Thyroid gland (tissue), 4 donors: ENCODE measurements at places on chromosomes 5 and 9. TPM values are rescaled to one million over a fixed set of nuclear protein-coding genes. Genes with fewer than 3 reads are reported as not detected.
A peak's percentile ranks its signal among the peaks of the same experiment; 100 is the strongest.

GRCh38 chr9:76322810-76323209 is 71.4 kb downstream of the RFK start:
- no peaks in the 10 kb centered on the region for H3K27me3 ChIP-seq
- DNase-seq = no peak
- H3K27ac ChIP-seq = no peak overlapping the region

ANKRD31 gene
- total RNA-seq = 0.11 TPM

DNA sequence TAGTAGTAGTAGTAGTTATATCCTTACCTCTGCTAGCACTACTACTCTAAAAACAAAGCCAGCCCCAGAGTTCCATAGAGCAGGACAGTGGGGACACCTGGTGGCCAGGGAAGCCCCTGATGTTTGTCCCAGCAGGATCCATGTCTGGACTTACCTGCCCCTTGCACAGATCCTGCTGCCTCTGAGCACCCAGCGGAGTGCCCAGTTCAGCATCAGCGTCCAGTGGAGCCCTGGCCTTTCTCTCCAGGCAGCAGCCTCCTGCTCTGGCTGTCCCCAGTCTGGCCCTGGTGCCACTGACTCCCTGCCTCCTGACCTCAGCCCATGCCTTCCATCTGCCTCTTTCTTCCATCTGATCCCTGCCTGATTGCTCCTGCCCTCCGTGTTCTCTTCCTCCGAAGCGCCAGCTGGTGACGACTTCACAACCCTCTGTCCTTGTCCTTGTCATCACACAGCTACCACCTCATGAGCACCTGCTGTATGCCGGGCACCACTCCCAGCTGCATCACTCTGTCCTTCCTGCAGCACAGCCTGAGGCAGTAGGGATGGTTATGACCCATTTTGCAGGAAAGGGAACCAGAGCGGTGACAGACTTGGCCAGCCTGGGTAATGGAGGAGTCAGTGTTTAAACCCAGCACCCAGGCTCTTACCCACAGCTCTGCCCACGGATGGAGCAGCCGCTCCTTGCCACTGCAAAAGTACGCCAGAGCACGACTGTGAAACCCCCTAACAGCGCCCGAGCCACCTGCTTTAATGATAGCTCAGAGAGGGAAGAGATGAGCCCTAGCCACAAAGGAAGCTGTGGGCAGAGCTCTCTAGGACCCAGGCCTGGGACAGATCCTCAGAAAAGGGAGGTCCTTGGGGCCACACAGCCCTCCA is 11.5 kb downstream of the SARDH start:
- no peak overlapping the region for H3K27ac ChIP-seq
- peak; percentile 65 for DNase-seq
- no peaks in the 10 kb centered on the region for H3K4me1 ChIP-seq
- H3K27me3 ChIP-seq = no peaks in the 10 kb centered on the region

QRFP gene
- total RNA-seq = not detected

DNA sequence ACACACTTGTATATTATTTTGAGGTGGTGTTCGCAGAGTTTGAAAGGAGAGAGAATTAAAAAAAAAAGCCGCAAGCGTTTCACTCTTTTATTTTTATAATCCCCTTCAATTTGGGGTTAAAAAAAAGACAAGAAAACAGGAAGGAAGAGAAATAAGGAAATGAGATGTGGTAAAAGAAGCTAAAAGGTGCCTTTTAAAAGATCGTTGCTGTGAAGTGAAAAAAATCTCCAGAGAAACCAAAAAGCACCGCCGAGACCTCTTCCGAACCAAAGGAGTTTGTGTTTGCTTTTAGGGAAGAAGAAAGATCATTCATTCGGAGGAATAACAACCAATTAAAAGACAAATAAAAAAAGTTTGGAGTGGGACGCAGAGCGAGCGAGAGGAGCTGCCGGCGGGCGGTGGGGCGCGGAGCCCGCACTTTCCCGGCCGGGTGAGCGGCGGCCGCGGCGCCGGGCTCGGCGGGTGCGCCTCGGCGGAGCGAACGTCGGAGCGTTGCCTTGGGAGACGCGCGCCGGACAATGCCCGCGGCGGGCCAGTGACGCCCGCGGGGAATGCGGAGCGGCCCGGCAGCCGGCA is 355 bp downstream of the TLE4 start:
- peak overlapping the region; percentile 92 for H3K4me3 ChIP-seq
- H3K27me3 ChIP-seq = no peaks in the 10 kb centered on the region
- no peak for DNase-seq

- H3K27ac ChIP-seq = no peak overlapping the region
- no peak for DNase-seq
- H3K27me3 ChIP-seq = no peaks in the 10 kb centered on the region
- no peak overlapping the region for H3K4me3 ChIP-seq
These were observed 34.7 kb upstream of the DPYSL3 start for GRCh38 chr5:147544556-147544955.

DNA sequence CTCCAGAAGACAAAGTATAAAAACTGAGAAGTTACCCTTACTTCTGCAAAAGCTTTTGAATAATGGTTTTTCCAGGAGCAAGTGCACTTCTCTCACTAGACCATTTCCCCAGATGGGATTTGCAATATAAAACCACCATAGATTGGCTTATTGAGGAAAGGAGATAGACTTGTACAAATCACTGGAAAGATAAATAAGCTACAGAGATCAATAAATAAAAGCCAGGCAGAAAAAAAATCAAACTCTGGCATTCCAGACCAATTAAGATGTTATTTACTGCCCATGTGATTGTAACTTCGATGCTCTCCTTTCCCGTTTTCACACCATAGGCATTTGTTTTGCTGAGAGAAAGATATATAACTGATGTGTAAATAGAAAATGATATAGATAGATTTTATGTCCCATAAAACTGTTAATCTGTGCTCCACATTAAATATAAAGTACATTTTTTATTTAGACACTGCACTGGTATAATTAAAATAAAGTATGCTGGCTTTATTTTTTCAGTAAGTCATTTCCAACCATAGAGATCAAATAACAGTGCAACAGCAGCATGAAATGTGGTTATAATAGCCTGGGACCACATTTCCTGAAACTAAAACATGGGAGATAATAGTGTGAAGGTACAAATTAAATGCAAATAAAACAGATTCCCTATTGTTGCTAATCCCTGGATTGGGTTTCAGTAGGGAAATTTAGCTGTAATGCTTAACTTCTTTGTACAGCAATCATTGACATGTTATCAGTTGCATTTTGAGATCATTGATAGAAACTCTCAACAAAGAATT is 177.7 kb downstream of the NR2F1-AS1 start:
- no peak overlapping the region for H3K27ac ChIP-seq
- no peak overlapping the region for H3K4me3 ChIP-seq
- no peaks in the 10 kb centered on the region for H3K36me3 ChIP-seq
- no peaks in the 10 kb centered on the region for H3K27me3 ChIP-seq
- DNase-seq = no peak
- peaks cover 6% of the 10 kb centered on the region for H3K4me1 ChIP-seq

DNA sequence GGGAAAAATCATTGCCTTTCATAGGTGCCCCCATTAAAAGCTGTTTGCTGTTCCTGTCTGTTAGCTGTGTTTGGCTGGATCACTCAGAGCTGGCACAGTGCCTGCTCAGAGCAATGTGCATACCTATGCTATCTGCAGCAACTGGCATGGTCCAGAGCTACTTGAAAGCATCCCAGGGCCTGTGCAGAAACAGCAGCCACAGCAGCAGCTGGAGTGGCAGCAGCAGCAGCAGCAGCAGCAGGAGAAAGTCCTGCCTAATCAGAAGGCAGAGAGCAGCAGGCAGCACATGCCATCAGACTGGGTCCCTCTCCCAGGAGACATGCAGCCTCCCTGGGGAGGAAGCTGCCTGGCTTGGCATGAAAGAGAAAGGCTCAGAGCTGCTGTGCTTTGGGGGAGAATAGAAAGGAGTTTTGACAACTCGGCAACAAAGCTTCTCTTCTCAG is 243.8 kb upstream of the WWC1 start:
- H3K4me3 ChIP-seq = no peak overlapping the region

UBQLN1 gene
- 111 TPM for total RNA-seq

SELENOP gene
- 449 TPM for total RNA-seq

- no peak for DNase-seq
- H3K27me3 ChIP-seq = no peaks in the 10 kb centered on the region
- no peaks in the 10 kb centered on the region for H3K36me3 ChIP-seq
- no peak overlapping the region for H3K4me3 ChIP-seq
These were observed 11.9 kb downstream of the BASP1 start for GRCh38 chr5:17229313-17229712.

- H3K4me1 ChIP-seq = no peaks in the 10 kb centered on the region
- no peaks in the 10 kb centered on the region for H3K36me3 ChIP-seq
- no peak overlapping the region for H3K4me3 ChIP-seq
These were observed 680.6 kb downstream of the SEMA5A start for GRCh38 chr5:8865266-8865665.

- H3K27me3 ChIP-seq = no peaks in the 10 kb centered on the region
- DNase-seq = peak; percentile 66
- H3K27ac ChIP-seq = no peak overlapping the region
These were observed 47.8 kb upstream of the PSD2 start for GRCh38 chr5:139747583-139748504.

HNRNPAB gene
- 100 TPM for total RNA-seq

DNA sequence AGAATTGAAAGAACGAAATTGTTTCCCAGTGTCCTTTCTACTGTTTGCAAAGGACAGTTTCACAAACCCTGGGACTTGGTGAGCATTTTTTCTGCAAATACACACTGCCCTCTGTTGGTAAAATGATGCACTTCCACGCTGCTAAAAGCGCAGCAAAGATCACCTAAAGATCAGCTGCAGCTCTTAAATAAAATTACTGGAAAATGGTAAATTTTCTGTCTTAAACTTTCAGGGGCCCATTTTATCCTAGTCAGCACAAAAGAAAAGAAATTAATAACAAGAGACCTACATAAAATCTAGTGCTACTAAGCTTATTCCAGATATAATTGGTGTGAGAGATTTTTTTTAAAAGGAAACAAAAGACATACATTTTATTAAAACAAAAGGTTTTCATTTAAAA is 566.0 kb downstream of the CAAP1 start:
- peaks cover 18% of the 10 kb centered on the region for H3K4me1 ChIP-seq
- H3K27ac ChIP-seq = no peak overlapping the region
- no peak overlapping the region for H3K4me3 ChIP-seq
- DNase-seq = peak; percentile 45
- H3K36me3 ChIP-seq = no peaks in the 10 kb centered on the region

ZBTB6 gene
- total RNA-seq = 12.3 TPM

DNA sequence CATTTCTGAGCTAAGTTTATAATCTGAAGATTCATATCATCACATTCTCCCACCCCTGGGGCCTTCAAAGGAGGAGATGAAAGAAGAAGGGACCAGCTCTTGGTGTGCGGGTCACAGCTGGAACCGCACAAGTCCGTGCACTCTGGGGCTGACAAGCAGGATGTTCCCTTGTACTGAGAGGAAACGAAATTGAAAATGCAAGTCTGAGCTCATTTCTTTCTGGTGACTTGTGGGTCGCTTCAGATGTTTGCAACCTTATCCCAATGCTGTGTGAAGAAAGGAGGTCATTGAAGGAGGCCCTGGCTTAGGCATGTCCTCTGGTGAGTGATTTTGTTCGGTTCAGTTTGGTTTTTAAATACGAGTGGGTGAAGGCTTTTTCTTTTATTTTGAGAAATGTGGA is 59.6 kb downstream of the C9orf152 start:
- no peak overlapping the region for H3K4me3 ChIP-seq
- H3K27me3 ChIP-seq = no peaks in the 10 kb centered on the region
- peak overlapping the region; percentile 42 for H3K27ac ChIP-seq
- no peak for DNase-seq
- H3K4me1 ChIP-seq = peaks cover 26% of the 10 kb centered on the region

DNA sequence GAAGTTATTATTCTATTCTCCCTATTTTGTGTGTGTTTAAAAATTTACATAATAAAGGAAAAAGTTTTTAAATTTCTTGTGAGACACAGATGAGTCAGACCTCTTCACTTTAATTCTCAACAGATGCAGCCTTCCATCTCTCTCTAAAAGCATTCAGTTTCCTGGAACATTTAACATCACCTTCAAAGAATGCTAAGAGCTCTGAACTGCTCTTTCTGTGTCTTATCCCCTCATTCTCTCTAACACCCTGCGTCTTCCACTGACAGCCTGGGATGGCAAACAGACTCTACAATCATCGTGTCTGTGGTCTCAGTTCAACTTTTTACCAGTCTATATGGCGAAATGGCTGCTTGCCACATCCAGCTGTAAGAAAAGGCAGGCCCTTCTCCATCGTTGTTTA is 173.0 kb downstream of the HINT1 start:
- H3K4me3 ChIP-seq = no peak overlapping the region
- DNase-seq = no peak
- H3K4me1 ChIP-seq = no peaks in the 10 kb centered on the region
- H3K36me3 ChIP-seq = no peaks in the 10 kb centered on the region

SH2D3C gene
- 24.9 TPM for total RNA-seq

PCDHAC2 gene
- 2.0 TPM for total RNA-seq

GRCh38 chr5:154514331-154514730 is 36.3 kb upstream of the HAND1 start:
- peaks cover 2% of the 10 kb centered on the region for H3K4me1 ChIP-seq
- H3K27ac ChIP-seq = no peak overlapping the region
- no peaks in the 10 kb centered on the region for H3K27me3 ChIP-seq

C9orf152 gene
- not detected for total RNA-seq

GRCh38 chr5:2017540-2018389 is 135.0 kb upstream of the IRX4 start:
- H3K4me3 ChIP-seq = no peak overlapping the region
- no peak for DNase-seq
- peaks cover 6% of the 10 kb centered on the region for H3K4me1 ChIP-seq

CARD9 gene
- 0.93 TPM for total RNA-seq

CD72 gene
- 5.8 TPM for total RNA-seq

GLRA1 gene
- total RNA-seq = not detected

LRRC70 gene
- 9.9 TPM for total RNA-seq

GRCh38 chr5:124131466-124131865 is 615.0 kb downstream of the ZNF608 start:
- no peaks in the 10 kb centered on the region for H3K36me3 ChIP-seq
- H3K27ac ChIP-seq = no peak overlapping the region
- no peak for DNase-seq

- H3K27me3 ChIP-seq = no peaks in the 10 kb centered on the region
- no peaks in the 10 kb centered on the region for H3K36me3 ChIP-seq
- H3K4me3 ChIP-seq = no peak overlapping the region
- H3K4me1 ChIP-seq = no peaks in the 10 kb centered on the region
These were observed 49.5 kb downstream of the CAMSAP1 start for GRCh38 chr9:135857843-135858242.

NR4A3 gene
- total RNA-seq = 1.7 TPM

GRCh38 chr9:131149688-131150053 is 24.3 kb downstream of the NUP214 start:
- H3K4me3 ChIP-seq = no peak overlapping the region
- no peaks in the 10 kb centered on the region for H3K27me3 ChIP-seq
- no peak overlapping the region for H3K27ac ChIP-seq
- no peaks in the 10 kb centered on the region for H3K4me1 ChIP-seq
- DNase-seq = no peak

WDR31 gene
- 5.7 TPM for total RNA-seq

SGCD gene
- 8.8 TPM for total RNA-seq
